Esophagus squamous epithelium (tissue), 5 donors: ENCODE measurements at places on chromosomes 12 and 14.

GRCh38 chr12:55970775-55971174 lies 3.1 kb upstream of the RAB5B start:
- no peak for DNase-seq

DNA sequence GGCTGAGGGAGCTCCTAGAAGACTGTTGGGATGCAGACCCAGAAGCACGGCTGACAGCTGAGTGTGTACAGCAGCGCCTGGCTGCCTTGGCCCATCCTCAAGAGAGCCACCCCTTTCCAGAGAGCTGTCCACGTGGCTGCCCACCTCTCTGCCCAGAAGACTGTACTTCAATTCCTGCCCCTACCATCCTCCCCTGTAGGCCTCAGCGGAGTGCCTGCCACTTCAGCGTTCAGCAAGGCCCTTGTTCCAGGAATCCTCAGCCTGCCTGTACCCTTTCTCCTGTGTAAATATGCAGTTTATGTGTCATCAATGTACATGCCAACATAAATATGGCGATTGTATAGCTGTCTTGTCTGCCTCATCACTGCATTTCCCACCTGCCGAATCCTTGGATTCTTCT lies 7.5 kb downstream of the AMHR2 start:
- DNase-seq: no peak

GRCh38 chr12:55659486-55660385 lies 23.0 kb downstream of the OR10P1 start:
- no peak for DNase-seq

DNA sequence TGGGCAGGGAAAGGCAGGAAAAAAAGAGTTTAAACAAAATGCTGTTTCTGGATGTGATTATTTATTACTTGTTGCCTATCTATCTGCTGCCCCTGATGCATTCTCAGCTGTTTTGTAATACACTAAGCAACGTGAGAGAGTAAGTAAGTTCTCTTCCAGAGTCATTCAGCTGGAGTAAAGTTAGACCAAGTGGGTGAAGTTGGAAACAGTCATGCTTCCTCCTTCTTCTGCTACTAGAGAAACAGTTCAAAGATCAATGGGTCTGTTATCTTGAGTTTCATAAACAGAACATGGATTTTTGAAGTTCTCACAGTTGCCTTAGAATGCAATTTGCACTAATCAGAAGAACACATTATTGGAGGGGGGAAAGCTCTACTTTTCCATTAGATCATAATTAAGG lies 279.3 kb downstream of the EGLN3 start:
- no peak for DNase-seq

DNA sequence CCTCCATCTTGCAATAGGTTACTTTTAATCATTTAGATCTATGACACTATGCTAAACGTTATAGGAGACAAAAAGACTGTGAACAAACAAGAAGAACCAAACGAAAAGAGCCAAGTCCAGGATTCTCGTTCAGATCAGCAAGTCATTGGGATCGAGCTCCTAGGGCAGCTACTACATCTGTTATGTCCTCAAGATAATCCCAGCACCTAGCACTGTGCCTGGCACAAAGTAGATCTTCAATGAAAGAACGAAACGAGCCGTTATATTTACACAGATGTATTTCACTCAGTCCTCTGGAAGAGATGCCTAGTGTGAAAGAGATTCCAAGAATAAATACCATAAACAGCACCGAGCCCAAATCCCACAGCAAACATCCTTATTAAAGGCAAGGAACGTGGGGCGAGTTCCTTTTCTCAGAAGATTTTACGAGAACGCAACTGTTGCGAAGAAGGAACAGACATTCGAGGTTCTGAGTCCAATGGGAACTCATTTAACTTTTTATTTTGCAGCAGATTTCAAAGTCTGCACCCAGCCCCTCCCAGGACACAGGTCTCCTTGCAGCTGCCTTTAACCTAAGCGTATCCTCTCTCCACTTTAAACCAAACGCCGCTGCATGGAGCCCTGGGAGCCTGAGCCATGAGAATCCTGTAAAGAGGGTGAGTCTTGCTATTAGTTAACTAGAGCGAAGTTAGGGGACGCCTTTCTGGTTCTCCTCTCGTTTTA lies 544 bp upstream of the TDP1 start:
- no peak for DNase-seq

- DNase-seq: no peak
These were observed 3.3 kb upstream of the IAPP start for GRCh38 chr12:21369141-21369980.

- DNase-seq: no peak
These were observed 180.8 kb downstream of the C12orf50 start for GRCh38 chr12:87848248-87848868.

DNA sequence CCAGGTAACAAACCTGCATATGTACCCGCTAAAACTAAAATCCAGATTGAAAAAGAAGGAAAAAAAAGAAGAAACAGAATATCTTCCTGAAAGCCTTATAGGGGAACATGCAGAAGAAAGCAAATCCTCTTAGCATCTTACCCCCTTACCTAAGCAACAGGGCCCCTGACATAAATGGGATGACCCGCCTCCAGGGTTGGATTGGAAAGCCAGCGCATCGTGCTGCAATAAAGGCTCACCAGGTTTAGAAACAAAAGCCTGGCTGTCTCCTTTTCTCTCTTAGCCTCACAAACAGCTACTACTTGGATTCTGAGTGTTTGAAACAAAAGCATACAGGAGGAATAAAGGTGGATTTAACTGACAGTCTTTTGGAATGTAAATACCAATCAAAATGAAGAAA lies 13.8 kb upstream of the ADCK1 start:
- no peak for DNase-seq

GRCh38 chr12:38745601-38746000 lies 159.8 kb downstream of the CPNE8 start:
- no peak for DNase-seq

DNA sequence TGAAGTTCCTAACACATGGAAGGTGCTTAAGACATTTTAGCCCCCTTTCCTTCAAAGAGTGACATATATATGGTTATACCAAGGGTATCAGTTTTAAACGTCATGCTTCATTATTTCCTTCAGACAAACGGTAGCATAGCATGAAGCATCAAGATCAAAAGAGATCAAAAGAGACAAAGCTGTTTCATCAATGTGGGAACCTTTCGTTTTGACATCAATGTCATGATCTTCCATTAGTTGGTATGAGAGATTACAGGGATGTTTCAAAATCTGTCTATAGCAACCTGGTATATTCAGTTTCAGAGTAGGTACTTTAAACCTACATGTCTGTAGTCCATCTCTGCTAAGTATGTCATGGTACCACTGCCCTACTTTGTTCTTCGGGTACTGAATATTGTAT lies 28.3 kb downstream of the PUS7L start:
- DNase-seq: no peak
